Stimulated activated CD8-positive, alpha-beta memory T cell treated with anti-CD3 and anti-CD28 coated beads, Interleukin-4, amount 100 ng/mL, for 1 hour (primary cell): ENCODE measurements at places on chromosomes 4 and X.
A peak's percentile ranks its signal among the peaks of the same experiment; 100 is the strongest.

- no peak for DNase-seq
Measured at GRCh38 chr4:181254771-181255170, 988.4 kb upstream of the TENM3 start.

DNA sequence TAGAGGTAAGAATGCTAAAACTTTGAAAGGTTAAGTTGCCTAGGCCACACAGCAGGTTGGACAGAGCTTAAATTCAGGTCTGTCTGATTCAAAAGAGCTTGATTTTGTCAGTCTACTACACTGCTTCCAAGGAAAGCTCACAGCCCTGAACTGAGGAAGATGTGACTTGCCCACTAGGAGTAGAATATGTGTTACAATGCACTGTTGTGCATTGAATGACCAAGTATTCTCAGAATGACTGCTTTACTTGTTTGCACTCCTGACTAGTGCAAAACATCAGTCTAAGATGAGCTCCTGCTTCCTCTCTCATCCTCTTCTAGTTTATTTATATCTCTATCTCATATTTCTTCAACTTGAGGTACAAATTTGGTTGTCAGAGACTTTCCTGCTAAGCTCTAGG lies 56.2 kb downstream of the AWAT2 start:
- no peak for DNase-seq

GRCh38 chr4:152258804-152259708 lies 276.8 kb downstream of the FBXW7 start:
- DNase-seq = no peak

GRCh38 chr4:36177946-36178345 lies 66.4 kb downstream of the ARAP2 start:
- no peak for DNase-seq

- DNase-seq = no peak
Measured at GRCh38 chr4:183300070-183300469, 20.0 kb downstream of the CLDN22 start.

- DNase-seq = no peak
Measured at GRCh38 chrX:123617007-123617406, 115.8 kb downstream of the THOC2 start.

DNA sequence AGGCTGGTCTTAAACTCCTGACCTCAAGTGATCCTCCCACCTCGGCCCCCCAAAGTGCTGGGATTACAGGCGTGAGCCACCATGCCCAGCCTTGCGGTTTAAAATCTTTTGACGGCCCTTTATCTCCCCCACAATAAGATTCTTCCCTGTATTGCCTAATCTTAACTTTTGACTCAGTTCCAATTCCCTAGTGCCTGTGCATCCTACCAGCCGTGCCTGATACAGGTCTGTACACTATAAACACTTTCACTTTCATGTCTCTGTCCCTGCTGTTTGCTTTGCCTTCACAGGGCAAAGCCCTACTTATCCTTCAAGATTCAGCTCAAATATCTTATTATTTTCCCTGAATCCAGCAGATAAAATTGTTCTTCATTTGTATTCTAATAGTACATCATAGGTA lies 74.6 kb downstream of the WDR44 start:
- no peak for DNase-seq

DNA sequence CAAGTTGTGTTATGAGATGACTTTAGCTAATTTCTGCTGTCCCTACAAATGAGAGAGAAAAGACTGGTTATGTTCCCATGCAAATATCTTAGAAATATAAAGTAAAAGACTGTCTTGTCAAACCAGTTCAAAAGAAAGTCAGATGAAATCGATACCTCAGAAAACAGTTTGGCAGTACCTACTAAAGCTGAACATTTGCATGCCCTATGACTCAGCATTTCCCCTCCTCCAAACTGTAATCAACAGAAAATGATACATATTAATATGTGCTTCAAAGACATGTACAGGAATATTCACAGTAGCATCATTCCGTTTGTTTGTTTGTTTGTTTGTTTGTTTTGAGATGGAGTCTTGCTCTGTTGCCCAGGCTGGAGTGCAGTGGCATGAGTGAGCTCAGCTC lies 90.3 kb downstream of the ARX start:
- DNase-seq = no peak

DNA sequence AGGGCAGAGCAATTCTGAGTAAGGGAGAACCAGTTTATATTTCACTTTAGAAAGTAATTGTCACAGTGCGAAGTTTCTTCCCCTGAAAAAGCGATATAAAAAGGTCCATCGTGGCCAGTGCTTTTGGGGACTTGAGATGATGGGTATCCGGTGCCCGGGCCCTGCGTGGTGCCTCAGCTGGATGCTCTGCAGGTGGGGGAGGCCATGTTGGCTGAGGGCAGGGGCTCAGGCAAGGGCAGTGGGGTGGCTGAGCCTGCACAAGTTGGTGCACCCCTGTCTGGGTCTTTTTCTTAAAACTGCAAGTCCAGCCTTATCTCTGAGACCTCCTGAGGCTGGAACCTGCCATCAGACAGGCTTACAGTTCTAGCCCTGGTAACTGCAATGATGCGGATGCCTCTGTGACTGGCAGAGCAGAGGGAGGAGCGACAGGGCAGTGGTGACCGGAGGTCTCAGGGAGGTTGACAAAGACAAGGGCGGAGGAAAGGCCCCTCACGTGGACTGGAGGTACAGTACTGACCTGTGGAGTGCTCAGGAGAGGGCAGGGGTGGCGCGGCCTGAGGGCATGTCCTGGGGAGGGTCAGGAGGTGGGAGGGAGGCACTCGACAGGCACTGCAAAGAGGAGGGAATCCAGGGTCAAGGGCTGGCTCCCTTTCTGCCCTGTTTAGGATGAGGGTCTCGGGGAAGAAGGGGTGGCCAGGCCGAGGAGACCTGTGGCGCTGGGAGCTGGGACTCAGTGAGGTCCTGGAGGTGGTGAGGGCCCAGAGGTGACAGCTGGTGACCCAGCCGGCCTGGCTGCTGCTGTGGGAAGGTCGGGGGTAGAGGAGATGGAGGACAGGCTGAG lies 1.8 kb downstream of the RGS12 start:
- DNase-seq = no peak

DNA sequence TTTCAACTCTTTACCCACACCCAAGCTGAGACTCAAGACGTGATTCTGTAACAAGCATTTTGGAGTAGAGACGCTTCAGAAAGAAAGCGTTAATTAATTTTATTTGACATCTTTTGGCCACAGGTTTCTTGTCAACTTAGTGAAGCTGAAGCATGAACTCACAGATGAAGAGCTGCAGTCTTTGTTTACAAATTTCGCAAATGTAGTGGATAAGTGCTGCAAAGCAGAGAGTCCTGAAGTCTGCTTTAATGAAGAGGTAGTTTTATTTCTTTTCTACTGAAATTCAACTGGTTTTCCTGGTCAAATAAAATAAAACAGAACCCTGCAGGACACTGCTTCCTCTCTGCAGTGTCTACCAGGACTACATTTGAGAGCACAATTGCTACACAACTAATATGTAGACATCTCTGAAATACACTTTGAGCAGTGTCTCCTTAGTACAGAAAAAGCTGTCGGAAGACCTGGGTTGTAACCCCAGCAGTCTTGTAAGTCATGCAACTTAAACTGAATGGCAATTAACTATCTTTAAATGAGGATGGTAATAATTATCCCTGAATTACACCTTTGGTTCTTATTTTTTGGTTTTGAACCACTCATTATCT lies 20.2 kb downstream of the AFM start:
- no peak for DNase-seq

DNA sequence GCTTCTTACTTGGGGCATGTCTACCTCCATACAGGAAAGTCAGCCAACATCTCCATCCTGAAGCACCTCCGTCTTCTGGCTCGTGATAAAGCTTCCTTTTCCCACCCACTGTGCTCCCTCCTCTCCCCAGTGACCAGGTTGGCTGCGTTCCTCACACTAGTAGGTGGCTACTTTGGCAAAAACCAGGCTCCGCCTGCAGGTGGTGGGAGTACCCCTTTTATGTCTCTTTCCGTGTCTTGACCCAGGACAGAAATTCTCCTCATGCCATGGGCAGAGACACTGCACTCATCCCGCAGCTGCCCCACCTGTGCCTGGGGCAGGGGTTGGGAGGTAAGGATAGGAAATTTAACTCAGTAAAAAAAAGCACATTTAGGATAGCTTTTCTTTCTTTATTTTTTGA lies 50.9 kb downstream of the ENPP6 start:
- DNase-seq = no peak

- no peak for DNase-seq
Measured at GRCh38 chr4:84568496-84568895, 14.4 kb upstream of the CDS1 start.

- no peak for DNase-seq
Measured at GRCh38 chr4:164783976-164784375, 30.0 kb downstream of the SMIM31 start.

GRCh38 chr4:73001885-73002284 lies 67.6 kb downstream of the COX18 start:
- DNase-seq = no peak

- DNase-seq = no peak
Measured at GRCh38 chr4:92519727-92520126, 216.0 kb downstream of the GRID2 start.

- no peak for DNase-seq
Measured at GRCh38 chrX:9269134-9269533, 195.7 kb upstream of the TBL1X start.

GRCh38 chrX:115408771-115409400 lies 119.4 kb downstream of the LUZP4 start:
- no peak for DNase-seq

GRCh38 chrX:25144043-25144940 lies 128.5 kb upstream of the ARX start:
- peak; percentile 1 for DNase-seq

DNA sequence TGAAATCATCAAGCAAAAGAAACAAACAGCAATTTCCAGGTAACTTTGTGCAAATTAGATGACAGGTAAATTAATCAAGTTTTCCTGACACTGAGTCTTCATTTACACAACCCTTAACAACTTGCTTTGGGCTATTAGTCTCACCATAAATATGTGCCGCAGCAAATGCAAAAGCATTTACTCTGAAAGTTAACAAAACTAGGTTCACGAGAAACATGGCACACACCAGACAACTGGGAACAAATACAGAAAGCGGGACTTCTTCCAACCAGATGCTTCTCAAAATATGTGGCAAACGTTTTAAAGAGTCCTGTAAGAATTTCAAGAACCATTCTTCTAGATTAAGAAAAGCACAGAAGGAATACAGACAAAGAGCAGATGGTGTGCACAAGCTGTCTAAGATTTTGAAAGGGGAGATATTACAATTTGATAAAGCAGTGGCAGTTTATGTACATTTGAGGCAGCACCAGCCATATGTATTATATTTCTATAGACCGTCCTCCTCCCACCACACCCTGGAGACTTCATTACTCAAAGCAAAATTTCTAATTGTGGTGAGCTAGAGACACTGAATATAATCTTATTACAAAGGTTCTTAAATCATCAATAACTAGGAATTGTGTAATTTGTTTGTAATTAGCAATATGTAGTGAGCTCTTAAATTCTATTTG lies 192.5 kb upstream of the ADAMTS3 start:
- DNase-seq = no peak

- DNase-seq = no peak
Measured at GRCh38 chr4:62162606-62163005, 962.5 kb downstream of the ADGRL3 start.
